ENCODE measurements at places on chromosomes 7 and 10.

DNA sequence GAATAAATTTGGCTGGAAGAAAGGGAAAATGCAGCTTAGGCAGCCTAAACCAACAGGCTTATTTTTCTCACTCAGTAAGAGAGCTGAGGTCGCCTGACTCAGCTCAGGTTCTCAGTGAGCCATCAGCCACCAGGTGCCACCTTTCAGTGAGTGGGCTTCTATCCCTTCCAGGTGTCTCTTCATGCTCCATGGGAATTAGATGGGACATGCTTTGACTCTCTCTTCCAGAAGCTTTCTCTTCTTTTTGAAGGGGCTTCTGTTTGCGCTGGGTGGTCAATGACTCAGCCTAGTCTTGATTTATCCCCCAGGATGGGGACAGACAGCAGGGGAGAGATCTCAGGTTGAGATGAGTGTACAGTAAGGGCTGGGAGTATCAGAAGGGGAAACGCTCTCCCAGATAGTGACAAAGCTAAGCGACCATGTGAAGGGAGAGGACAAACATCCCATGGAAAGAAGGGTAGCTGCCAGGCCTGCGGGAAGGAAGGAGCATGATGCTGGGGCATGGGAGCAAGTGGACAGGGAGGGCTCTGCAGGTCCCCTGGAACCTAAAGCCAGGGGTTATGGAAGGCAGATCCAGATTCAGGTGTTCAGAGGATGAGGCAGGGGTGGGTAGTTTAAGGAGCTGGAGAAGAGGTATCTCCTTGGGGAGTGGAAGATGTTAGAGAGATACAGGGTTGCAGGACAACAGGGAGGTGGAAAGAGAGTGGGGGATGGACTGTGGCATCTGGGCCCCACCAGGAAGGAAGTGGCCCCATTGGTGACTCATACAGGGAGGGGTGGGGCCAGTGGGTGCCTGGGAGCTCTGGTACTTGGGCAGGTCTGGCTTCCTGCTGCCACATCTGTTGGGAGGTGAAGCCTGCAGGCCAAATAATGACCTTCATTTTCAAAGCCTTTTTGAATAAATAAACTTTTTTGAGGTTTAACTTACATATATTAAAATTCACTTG is 32.5 kb downstream of the OGDH start:
- ATAC-seq = peak; percentile 75

GRCh38 chr7:151395036-151395367 is 14.8 kb downstream of the WDR86 start:
- no peak for ATAC-seq

GRCh38 chr7:30702200-30702599 is 19.9 kb upstream of the CRHR2 start:
- ATAC-seq = no peak

DNA sequence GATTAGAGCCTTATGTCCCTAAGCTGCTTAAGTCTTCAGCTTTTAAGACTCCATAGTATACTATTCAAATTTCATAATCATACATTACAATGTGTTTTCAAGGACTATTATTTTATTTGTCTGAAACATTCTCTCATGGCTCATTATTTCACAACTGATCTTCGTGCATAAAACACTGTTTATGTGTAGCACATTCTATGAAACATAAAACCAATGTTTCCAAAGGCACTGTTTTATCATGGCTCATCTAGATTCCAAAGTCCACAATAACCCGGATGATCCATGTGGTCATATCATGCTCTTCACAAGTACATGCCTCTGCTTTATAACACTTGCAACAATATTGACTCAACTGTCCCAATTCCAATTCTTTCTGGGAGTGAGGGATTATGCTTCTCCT is 806.1 kb downstream of the TNS3 start:
- ATAC-seq = no peak

- ATAC-seq = no peak
Measured at GRCh38 chr7:904847-905246, 28.5 kb downstream of the GET4 start.

- ATAC-seq = peak; percentile 58
Measured at GRCh38 chr10:31157123-31158010, 125.7 kb upstream of the ZNF438 start.

Data from motor neuron (in vitro differentiated cells).